ENCODE measurements at places on chromosomes 1 and 21. TPM values are rescaled to one million over a fixed set of nuclear protein-coding genes. Genes with fewer than 3 reads are reported as not detected.
A peak's percentile ranks its signal among the peaks of the same experiment; 100 is the strongest.

DNA sequence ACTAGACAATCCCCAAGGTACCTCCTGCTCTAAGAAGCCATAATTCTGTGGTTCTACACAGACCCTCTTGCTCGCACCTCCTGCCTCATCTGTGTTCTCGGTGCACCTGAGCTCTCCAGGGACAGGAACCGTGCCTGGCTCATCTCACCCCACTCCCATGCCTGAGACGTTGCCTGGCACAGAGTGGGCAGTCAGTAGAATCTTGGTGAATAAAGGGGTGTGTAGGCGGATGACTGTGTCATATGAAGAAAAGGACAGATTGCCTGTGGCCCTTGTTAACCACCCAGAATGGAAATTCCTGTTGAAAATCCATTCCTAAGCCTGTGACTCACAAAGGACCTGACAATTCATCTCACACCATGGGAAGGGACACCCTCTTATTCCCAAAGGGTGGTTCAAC, 92.9 kb downstream of the KCNN3 start:
- DNase-seq = no peak

DNA sequence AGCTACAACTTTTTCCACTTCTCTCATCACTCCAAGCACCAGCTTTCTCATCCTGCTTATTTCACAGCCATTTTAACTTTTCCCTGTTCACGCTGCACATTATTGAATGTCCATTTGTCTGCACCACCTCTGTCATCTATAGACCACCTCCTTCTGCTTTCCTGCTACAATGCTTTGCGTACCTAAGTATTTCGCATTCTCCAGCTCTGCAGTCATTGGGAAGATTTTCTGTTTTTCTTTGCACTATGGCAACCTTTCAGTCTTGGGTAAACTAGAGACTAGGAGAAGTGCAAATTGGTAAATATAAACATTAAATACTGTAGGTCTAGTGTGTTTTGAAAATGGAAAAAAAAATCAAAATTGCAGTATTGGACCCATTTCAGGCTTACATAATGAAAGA, 835 bp downstream of the CCDC30 start:
- no peak for DNase-seq

- no peak for DNase-seq
Measured at GRCh38 chr21:31273278-31273677, 70.8 kb downstream of the TIAM1 start.

DNA sequence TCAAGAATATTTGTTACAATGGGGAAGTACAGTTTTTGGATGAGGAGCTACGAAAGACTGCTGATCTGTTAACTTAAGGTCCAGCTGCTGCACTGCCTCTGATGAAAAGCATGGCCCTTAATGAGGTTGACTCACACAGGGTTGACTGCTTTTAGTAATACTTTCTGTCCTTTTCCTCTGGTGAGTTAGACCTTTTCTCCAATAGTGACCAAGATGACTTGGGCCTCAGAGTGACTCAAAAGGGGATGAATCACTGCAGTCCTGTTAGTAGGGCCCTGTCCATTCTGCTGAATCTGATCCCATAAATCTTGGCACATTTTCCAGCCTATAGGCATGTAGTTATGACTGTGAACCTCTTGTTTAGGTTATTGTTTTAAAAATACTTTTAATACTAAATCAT, 2.7 kb downstream of the DISP1 start:
- no peak for DNase-seq

- DNase-seq = no peak
Measured at GRCh38 chr1:47378147-47378546, 37.9 kb upstream of the FOXE3 start.

DNA sequence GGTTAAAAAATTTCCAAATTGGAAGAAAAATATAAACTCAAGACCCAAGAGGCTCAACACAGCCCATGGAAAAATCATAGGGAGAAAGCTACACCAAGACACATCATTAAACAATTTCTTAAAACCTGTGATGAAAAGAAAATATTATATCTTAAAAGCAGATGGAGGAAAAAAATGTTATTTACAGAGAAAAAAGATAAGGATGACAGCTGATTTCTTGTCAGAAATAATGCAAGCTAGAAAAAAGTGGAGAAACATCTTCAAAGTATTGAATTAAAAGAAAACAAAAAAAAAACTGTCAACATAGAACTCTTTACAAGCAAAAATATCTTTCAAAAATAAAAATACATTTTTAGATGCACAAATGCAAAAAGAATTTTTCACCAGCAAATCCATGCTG, 930.5 kb downstream of the ADGRL2 start:
- DNase-seq = no peak

DNA sequence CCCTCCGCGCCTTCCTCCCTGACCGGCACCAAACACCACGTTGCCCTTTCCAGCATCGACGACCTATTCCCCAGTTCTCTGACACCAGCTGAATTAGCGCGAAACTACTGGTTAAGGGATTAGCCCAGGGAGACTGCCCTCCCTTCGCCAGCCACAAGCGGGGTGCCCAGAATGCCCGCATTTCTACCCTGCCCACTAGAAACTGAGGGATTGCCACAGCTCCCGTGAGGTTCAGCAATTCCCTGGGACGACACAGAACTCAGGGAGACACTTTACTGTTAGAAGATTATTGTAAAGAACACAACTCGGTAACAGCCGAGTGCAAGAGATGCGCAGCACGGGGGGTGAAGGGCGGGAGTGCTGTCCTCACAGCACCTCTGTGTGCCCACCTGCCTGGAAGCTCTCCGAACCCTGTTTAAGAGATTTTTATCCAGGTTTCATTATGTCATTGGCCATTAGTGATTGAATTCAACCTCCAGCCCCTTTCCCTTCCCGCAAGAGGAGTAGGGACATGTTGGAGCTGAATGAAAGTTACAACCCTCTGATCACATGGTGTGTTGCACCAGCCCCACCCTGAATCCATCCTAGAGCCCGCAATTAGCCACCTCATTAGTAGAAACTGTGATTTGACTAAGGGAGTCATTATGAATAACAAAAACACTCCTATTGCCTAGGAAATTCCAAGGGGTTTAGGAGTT, 15.8 kb upstream of the RIPPLY3 start:
- peak; percentile 56 for DNase-seq

DNA sequence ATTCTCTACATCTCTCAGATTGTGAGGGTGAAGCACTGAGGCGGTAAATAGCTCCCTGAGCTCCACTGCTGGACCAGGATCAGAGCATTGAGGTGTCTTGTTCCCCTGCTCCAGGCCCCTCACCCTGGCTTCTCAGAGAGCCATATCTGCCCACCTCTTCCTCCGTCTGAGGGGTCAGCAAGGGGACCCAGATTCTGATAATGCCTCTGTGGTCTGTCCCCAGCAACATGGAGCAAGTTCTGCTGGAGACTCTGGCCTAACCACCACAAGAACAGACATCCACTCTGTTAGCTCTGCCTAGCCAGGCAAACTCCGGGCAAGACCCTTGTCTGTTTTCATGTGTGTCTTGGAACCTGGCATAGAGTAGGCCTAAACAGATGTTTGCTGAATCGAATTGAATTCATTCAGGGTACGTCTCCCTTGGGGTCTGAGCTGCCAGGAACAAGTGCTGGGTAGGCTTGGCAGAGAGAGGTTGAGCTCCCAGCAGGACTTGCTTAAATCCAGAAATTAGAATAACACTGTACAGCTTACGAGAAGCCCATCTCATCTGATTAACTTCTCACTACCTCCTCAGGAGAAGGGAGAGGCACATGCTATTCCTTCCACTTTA, 2.3 kb downstream of the TRAF5 start:
- DNase-seq = no peak

GRCh38 chr1:118977600-118977999, 10.5 kb downstream of the TBX15 start:
- no peak for DNase-seq

DNA sequence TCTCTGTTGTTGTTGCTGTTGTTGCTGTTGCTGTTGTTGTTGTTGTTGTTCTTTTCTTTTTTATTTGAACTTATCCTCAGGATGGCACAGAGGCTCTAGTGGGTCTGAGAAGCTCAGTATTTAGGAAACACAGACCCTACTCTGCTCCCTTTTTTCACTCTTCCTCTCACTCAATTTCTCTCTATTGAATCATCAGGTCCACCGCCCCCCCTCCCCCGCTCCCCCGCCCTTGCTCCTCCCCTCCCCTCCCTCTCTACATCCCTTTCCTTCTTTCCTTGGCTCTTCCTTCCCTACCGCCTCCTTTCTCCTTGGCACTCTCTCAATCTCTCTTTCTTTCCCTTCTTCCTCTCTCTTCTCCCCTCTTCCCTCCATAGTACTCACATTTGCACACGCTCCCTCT, 218.5 kb upstream of the ZC3H12A start:
- no peak for DNase-seq

- no peak for DNase-seq
Measured at GRCh38 chr1:172900376-172900997, 150.3 kb downstream of the TNFSF18 start.

DNA sequence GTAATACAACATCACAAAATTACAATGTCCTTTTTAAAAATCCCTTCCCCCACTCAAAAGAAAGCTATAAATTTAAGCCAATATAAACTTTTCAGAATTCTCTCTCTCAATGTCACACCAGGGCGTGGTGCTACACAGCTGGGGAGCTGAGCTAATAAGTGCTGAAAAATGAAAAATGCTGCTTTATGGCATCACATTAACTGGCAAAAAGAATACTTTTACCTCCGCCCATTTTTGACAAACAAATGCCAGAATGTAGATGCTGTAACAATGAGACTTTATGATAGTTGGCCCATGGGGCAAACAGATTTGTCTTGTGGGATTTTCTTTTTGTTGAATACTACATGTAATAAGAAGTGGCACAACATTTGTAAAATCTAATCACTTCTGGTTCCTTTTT, 12.7 kb upstream of the LYPLAL1 start:
- DNase-seq = no peak

- no peak for DNase-seq
Measured at GRCh38 chr21:28776251-28776650, 216.4 kb downstream of the LTN1 start.

DNA sequence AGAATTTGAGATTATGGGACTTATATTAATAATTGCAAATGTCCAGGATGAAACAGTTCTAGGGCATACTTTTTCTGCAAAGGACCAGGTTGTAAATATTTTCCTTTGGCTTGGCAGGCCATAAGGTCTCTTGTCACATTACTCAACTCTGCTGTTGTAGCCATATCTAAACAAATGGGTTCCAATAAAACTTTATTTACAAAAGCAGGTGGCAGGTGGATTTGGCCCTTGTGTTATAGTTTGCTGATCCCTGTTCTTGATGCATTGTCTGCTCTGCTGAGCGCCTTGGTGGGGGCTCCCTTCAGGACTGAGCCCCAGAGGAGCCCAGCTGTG, 258.5 kb downstream of the FOXD2 start:
- DNase-seq = no peak

DNA sequence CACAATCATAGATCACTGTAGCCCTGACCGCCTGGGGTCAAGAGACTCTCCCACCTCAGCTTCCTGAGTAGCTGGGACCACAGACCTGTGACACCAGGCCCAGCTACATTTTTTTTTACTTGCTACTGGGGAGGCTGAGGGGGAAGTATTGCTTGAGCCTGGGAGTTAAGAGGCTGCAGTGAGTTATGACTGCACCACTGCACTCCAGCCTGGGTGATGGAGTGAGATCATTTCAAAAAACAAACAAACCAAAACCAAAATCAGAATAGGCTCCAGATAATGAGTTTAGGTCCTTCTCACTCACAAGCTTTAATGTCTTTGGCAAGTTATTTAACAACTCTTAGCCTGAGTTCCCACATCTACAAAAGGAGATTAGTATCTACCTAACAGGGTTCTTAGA, 22.8 kb downstream of the WDR26 start:
- DNase-seq = no peak

DNA sequence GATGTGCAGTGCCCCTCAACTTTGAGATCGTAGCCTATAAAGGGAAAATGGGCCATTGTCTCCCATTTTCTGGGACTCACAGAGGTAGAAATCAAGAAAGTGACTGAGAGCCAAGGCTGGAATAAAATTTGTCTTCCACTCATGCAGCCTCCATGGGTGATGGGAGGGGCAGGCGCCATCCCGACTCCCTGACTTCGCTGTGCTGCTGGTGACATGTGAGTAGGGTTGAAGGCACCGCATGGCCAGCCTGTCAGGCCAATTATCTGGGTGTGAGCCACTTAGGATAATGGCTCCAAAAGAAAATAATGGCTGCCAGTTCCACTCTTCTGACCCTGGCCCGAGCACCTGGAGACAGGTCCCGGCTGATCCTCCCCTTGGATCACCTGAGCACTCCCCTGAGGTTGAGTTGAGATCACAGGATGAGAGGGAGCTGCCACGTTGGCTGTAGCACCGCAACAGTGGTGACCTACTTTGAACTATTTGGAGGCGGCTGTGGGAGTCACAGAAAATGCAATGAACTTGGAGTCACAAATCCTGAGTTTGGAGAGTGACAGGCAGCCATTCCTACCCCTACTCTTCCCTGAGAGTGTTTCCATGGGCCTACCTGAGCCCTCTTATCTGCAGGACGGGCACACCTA, 26.3 kb downstream of the CAPN9 start:
- no peak for DNase-seq

- no peak for DNase-seq
Measured at GRCh38 chr21:40284409-40284808, 417.2 kb downstream of the PCP4 start.

GRCh38 chr1:8427493-8427892, 109.6 kb downstream of the SLC45A1 start:
- DNase-seq = no peak

GRCh38 chr1:42690477-42691156, 8.4 kb downstream of the YBX1 start:
- no peak for DNase-seq

DNA sequence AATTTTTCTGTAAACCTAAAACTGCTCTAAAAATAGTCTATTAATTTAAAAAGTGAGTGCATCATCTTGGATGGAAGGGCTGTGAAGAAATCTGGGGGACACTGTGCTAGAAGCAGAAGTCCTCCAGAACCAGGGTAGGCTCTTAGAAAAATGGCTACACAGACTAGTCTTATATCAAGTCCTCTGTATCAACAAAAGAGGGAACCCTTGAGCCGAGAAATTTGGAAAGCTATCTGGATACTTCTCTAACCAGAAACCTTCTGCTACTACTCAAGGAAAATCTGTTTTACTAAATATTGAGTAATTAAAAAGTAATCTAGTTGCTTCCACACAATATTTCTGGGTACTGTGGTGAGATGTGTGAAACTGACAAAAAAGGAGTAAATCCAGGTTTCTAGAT, 92.1 kb downstream of the WDR3 start:
- no peak for DNase-seq

DNA sequence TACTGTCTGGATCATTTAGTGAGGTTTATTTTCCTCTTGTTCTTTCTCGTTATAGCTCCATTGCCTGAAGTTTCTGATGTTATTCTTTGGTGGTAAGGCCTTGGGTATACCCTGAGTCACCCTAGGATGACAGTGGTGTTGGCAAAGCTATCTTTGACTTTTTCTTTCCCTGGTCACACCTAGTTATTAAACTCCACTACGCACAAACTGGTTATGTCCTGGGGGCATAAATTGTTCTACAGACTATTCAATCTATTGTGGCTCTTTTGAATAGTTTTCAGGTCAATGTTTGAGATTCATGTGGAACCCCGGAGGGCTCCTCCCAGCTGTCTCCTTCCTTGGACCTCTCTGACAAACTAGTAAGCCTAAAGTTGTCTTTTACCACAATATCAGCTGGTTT, 157.7 kb downstream of the SLC35F3 start:
- no peak for DNase-seq

The LZIC gene
- total RNA-seq = 29.1 TPM

The GJA8 gene
- total RNA-seq = not detected

The GNAT2 gene
- not detected for total RNA-seq

The NR0B2 gene
- total RNA-seq = 2.5 TPM

The RGS16 gene
- total RNA-seq = 12.0 TPM

The LCE3D gene
- total RNA-seq = not detected

The KRTAP12-3 gene
- not detected for total RNA-seq

The FNDC10 gene
- 7.4 TPM for total RNA-seq

The PYCR2 gene
- total RNA-seq = 61.6 TPM

The F11R gene
- total RNA-seq = 167 TPM

The CLEC20A gene
- total RNA-seq = not detected
